ENCODE measurements at places on chromosomes 12 and 14.

DNA sequence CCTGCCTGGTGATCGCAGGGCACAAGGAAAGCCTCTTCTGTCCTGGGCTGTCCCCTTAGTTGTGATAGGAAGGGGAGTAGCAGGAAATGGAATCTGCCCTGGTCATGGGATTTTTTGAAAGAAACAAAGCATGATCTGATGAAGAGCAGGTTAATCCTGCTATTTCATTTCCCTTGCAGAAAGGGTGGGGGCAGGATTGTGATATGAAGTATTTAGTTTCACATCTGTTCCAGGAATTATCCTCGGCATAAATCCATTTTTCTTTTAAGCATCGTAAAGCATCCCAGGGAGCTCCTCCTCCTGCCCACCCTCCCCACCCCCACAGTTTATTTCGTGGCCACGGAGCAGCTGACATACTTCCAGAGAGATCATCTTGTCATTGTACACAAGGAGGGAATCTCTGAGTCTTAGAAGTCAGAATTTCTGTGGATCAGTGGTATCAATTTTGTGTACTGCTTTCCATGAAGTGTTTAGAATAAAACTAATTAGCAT, 53.1 kb downstream of the TGFB3 start:
- DNase-seq = peak; percentile 72

DNA sequence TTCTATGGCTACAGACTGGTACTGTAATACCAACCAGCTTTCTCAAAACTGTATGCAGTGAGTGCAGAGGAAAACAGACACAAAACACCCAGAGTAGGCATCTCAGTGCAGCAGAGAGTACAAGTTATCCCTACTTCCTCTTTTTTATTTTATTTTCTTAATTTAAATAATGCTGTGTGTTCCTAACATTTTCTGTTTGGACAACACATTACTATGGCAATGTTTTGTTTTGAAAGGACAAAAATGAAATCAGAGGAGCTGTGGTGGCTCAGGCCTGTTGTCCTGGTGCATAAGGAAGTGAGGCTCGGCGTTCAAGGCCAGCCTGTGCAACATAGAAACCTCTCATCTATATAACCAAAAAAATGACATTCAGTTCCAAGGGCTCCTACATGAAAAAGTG, 33.7 kb upstream of the SELPLG start:
- DNase-seq = no peak

DNA sequence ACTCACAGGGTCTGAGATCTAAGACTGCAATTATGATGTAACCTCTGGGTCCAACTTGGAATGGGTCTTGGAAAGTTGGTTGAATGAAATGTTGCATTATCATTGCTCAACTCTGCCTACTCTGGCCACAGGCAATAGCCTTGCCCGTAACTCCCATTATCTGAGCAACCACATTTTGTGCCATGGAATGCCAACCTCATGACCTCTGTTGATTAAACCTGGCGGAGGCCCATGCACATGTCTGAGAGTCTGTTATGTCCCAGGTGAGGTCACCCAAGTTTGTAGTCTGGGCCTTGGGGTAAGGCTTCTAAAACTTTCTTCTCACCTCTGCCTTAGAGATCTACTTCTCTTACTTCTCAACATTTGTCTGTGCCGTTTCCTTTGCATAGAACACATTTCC, 140.9 kb downstream of the TBX5 start:
- no peak for DNase-seq

DNA sequence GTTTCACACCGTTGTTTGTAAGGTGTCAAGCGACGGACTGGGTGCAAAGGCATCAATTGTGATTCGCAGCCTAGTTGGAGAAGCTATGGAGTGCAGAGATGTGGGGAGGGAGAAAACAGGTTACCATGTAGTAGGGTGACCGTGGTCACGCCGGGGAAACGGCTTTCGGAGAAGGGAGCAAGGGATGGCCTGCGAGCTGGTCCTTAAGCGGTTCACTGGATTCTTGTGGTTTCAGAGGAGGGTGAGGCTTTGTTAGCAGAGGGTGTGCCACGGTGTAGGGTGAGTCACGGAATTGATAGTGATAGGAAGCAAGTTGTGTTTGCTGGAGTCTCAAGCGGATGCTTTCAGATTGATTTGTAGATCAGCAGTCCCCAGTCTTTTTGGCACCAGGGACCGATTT, 2.3 kb downstream of the PIWIL1 start:
- DNase-seq = no peak

GRCh38 chr12:28844718-28845117, 304.4 kb upstream of the FAR2 start:
- DNase-seq = no peak

DNA sequence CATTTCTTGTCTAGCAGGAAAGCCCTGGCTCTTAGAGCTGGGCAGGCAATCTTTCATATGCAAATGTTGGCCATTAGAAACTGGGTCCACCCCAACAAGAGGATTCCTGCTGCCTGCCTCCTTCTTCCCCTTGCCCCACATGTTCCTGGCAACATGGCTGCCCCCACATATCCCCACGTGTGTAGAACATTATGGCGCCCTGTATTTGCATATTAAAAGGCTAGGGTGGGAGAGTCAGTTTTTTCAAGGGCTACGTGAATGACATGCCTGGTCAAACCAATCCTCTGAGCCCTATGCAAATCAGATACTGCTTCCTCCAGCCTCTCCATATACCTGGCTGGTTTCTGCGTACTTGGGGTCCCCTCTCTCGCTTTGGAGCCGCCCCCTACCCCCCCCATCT, 514.0 kb downstream of the FUT8 start:
- no peak for DNase-seq

- no peak for DNase-seq
Observed at GRCh38 chr12:67315661-67316060, 46.5 kb downstream of the CAND1 start.

- no peak for DNase-seq
Observed at GRCh38 chr14:94031883-94032279, 5.7 kb downstream of the OTUB2 start.

GRCh38 chr12:125604976-125605375, 539.7 kb downstream of the AACS start:
- DNase-seq = no peak

GRCh38 chr14:49769581-49770211, 1.7 kb downstream of the KLHDC2 start:
- no peak for DNase-seq

GRCh38 chr12:2286461-2287131, 233.8 kb downstream of the CACNA1C start:
- DNase-seq = no peak

GRCh38 chr12:45354399-45354798, 138.5 kb downstream of the ANO6 start:
- no peak for DNase-seq

DNA sequence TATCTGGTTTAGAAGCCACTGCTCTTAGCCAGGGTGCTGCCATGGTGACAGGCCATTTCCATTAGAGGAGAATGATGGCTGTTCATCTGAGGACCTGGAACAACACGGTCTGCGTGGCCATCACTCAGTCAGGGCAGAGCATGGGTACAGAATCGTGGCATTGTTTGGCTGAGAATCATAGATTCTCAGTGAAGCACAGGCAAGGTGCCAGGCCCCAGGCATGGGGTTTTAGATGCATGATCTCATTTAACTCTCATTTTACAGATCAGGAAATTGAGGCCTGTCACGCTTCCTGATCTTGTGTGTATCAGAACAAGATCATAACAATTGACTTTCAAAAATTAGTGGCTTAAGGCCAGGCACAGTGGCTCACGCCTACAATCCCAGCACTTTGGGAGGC, 26.8 kb upstream of the IRF2BPL start:
- no peak for DNase-seq

GRCh38 chr12:120115692-120116440, 687 bp downstream of the RAB35 start:
- no peak for DNase-seq

DNA sequence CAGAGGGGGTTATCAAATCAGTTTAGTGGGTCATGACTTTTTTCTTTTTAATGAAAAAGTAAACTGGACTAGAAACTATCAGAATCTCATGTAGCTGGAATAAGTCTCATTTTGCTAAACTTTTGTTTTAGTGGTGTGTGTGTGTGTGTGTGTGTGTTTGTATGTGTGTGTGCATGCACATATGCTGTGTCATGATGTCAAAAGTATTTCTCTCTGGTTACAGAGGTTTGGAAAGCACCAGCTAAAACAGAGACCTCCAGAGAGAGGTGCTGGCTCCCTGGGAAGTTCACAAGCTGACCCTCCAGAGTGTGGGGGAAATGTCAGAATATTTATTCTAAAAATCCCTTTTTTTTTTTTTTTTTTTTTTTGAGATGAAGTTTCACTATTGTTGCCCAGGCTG, 114.7 kb downstream of the LGMN start:
- no peak for DNase-seq

- no peak for DNase-seq
Observed at GRCh38 chr14:55518391-55518790, 61.6 kb upstream of the KTN1 start.

DNA sequence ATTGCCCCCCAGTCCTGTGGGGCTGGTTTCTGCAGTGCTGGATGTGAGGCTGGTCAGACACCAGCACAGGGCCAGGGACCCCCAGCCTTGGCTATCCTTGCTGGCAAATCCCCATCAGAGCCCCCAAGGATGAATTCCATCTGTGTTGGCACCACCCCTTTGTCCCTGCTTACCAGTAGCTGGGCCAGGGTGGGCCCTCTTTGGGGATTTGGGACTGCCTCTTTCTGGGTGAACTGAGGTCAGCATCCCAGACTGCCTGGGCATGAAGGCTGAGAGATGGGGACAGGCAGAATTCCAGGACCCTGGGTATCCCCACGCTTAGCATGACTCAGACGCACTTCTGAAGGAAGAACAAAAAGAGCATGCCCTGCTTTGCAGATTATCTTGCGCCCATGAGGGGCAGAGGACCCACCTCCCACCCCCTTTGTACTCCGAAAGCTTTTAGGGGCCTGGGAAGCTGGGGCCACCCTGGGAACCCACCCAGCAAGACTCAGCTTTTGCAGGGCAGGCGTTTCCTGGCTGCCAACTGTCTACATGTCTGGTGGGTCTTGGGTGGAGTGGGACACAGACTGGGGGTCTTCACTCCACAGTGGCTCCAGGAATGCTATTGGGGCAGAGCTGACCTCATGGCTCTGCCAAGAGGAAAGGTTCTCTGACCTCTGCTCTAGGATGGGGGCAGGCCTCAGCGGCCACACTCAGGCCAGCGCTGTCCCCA, 26.8 kb downstream of the RFLNA start:
- no peak for DNase-seq

GRCh38 chr12:753611-754472, 1.5 kb downstream of the WNK1 start:
- DNase-seq = no peak
